ENCODE measurements at places on chromosomes 6 and 20.

GRCh38 chr6:129672341-129672682 is 37.7 kb downstream of the ARHGAP18 start:
- DNase-seq = peak; percentile 14

DNA sequence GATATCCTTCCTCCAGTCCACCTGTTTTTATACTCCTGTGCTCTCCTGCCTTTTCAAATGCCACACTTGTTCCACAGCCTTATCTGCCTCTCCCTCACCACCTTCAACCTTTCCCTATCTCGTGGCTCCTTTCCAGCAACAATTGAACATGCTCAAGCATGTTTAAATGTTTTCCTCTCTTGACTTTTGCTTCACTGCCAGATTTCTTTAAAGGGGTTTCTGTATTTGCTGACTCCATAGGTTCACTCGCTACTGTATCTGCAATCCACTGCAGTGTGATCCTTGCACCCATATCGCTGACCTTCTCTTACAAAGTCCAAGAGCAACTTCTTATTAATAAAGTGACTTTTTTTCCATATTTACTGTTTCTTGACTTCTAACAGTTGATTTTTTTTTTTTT is 11.2 kb upstream of the GMNN start:
- no peak for DNase-seq

DNA sequence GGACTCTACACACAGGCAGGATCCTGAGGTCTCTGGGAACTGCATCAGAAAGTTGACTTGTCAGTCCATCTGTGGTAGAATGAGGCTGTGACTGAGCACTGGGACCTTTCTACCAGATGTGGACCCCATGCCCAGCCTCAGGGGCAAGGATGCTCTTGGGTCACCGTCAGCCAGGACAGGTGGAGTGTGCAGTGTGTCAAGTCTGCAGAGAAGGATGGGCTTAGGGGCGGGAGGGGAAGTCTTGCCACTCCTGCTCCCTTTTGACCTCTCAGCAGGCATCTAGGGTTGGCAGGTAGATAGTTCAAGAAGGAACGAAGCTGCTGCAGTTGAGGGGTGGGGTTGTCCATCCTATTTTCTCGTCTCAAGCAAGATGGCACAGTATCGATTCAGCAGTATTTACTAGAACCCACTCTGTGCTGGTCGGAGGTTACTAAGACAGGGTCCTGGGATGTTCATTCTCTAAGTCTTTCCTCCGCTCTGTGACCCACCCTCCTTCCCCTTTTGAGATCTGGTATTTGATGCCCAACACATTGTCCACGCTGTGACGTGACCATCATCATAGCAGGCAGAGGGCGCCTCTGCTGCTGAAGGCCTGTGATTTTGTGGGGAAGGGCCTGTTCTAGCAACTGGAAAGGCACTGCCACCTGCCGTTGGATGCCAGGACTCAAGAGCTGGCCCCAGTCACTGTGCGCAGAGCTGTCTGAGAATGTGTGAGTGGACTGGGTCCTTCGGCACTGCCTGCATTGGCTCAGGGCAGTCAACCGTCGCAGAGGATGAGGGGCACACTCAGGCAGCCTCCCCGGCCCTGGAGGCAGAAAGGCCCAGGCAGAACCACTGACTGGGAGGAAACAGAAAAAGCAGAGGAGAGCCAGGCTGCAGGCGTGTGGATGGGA is 23.2 kb downstream of the RBCK1 start:
- peak; percentile 25 for DNase-seq

GRCh38 chr6:135831016-135831415 is 20.5 kb upstream of the PDE7B start:
- no peak for DNase-seq

DNA sequence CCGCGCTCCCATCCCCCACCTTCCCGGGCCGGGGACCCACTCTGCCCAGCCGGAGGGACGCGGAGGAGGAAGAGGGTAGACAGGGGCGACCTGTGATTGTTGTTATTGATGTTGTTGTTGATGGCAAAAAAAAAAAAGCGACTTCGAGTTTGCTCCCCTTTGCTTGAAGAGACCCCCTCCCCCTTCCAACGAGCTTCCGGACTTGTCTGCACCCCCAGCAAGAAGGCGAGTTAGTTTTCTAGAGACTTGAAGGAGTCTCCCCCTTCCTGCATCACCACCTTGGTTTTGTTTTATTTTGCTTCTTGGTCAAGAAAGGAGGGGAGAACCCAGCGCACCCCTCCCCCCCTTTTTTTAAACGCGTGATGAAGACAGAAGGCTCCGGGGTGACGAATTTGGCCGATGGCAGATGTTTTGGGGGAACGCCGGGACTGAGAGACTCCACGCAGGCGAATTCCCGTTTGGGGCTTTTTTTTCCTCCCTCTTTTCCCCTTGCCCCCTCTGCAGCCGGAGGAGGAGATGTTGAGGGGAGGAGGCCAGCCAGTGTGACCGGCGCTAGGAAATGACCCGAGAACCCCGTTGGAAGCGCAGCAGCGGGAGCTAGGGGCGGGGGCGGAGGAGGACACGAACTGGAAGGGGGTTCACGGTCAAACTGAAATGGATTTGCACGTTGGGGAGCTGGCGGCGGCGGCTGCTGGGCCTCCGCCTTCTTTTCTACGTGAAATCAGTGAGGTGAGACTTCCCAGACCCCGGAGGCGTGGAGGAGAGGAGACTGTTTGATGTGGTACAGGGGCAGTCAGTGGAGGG is 2.8 kb downstream of the SOX4 start:
- DNase-seq = no peak

GRCh38 chr6:114042267-114043016 is 71.5 kb upstream of the HDAC2 start:
- DNase-seq = no peak

DNA sequence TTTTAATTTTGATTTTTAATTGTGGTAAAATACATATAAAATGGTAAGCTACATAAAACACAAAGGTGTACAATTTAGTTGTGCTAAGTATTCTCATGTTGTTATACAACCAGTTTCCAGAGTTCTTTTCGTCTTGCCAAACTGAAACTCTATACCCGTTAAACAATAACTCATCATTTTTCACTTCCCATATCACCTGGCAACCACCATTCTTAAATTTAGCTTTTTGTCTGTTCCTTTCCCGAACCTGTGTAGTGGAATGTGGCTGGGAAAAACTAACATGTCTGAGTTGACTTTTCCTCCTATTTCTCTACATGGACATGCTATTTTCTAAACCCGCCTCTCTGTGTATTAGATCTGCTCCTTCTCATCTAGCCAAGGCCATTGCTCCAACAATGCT is 27.6 kb downstream of the RPRD1B start:
- no peak for DNase-seq

DNA sequence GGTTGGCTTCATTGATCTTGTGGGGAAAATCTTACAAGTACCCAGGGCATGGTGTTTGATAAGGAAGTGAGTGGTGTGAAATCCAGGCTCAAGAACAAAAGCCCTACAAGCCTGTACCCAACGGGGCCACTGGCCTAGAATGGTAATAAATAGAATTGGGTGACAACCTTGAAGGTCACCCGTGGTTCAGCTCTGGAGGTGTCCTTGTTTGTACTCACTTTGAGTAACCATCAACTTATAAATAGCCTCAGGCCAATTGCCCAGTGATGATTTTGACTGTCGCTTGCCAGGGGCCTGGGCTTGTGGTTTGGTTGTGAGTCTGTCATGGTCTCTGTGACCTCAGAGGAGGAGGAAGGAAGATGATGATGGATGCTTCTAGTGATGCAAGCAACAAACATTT is 87.8 kb downstream of the PHACTR3 start:
- DNase-seq = no peak

DNA sequence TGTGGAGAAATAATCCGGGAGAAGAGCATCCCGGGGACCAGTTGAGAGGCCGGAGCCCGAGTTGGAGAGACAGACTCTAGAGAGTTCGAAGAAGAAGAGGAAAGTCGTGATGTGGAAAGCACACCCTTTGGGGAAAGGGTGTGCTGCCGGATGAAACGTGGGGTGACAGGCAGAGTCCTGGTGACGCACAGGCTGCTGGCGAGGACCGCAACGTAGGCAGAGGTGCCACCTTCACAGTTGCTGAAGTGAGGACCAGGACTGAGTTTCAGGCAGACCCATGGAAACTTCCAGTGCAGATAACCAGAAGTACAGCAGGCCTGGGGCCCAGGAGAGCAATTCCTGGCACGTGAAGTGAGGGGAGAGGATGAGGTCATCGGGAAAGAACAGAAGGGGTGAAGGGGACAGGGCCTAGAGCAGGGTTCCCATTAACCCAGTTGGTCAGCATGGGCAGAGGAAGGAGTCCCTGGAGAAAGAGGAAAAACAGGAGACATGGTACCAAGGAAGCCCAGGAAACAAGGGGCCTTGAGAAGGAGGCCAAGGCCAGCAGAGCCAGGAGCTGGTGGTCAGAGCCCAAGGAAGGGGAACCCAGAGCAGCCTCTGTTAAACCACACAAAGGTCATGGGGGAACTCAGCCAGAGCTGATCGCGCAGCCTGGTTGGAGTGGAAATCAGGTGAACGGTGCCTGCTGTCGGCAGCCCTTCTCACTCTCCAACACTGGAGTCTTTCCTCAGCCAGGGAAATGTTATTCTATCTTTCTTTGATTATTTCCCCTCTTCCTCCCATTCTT is 84.1 kb downstream of the PRND start:
- no peak for DNase-seq

DNA sequence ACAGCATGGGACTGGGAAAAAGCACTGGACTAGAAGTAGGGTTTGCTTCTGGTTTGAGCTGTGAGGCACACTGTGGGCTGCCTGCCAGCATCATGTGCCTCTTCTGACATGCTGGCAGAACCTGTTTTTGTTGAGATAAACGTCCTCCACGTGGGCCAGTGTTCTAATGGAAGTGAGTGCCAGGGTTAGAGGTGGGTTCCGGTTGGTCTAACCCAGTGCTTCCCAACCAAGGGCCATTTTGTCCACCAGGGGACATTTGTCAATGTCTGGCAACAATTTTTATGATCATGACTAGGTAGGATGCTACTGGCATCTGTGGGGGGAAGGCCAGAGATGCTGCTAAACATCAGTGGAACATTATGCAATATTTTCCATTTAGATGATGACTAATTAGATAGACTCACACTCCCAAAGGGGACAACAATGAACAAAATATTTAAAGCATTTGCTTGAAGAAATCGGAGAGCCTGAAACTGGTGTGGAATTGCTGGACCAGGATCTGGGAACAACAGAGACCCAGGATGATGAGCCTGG is 7.8 kb upstream of the APMAP start:
- no peak for DNase-seq

DNA sequence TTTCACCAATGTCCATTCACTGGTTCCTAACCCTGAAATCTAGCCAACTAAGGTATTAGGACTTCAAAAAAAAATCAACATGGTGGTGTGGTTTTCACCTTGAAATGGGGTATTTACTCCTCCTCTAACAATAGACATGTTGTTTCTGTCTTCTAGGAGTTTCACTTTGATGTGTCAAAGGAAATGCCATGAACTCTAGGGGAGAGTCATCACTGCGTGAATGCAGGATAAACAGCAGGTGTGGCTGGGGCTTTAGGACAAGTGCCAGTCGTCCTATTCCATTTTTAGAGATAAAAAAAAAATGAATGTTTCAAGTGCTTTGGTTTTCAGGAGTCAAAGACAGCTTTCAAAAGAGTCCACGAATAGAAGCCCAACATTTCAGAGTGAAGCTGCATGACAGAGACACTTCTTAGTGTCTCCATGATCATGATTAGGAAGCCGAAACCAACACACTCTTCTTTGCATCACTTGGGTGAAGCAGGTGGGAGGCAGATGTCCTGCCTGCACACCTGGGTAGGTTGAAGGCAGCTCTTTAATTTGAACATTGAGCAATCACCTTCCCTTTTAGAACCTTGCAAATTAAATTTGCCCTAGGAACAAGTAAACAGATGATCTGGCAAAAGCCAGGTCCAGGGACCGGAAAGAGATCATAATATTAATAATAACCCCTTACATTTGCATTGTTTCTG is 328.5 kb upstream of the PRDM1 start:
- no peak for DNase-seq

GRCh38 chr6:90811596-90812226 is 224.8 kb upstream of the MAP3K7 start:
- no peak for DNase-seq

DNA sequence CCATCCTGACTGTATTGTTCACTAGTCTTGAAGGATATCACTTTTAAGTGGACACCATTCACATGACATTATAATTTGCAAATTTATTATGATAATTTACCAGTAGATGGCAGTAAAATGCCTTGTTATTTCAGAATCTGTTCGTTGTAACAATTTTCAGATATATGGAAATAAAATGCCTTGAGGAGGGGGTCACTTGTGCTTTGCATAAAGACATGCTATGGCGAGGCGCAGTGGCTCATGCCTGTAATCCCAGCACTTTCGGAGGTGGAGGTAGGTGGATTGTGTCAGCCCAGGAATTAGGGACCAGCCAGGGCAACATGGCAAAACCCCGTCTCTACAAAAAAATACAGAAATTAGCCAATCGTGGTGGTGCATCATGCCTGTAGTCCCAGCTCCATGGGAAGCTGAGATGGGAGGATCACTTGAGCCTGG is 9.0 kb upstream of the NCOA6 start:
- DNase-seq = peak; percentile 52

DNA sequence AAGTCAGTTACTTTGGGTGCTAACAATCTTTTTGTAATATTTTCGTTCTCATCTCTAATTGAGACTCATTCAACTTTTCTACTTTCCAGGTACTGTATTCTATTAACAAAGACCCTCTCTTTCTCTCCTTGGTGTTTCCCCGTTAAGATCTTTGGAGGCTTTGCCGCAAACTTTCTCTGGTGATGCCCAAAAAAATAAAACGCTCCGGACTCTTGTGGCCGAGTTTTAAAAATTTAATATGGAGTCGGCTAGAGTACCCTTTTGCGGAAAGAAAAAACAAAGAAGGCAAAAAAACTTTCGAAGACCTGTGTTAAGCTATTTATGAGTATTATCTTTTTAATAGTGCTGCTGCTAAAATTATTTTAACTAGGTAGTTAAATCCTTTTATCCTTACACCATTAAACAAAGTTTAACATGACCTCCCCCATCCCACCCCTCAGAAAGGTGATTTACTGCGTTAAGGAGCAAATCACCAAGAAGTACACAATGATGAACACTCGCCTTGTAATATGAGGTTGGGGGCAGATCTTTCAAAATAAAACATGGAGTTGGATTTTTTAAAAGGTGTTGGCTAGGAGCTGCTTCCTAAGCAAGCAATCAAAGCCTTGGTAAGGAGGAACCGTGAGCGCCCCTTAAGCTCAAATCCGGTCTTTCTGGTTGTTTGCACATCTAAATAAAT is 10.0 kb downstream of the SIM1 start:
- DNase-seq = no peak

DNA sequence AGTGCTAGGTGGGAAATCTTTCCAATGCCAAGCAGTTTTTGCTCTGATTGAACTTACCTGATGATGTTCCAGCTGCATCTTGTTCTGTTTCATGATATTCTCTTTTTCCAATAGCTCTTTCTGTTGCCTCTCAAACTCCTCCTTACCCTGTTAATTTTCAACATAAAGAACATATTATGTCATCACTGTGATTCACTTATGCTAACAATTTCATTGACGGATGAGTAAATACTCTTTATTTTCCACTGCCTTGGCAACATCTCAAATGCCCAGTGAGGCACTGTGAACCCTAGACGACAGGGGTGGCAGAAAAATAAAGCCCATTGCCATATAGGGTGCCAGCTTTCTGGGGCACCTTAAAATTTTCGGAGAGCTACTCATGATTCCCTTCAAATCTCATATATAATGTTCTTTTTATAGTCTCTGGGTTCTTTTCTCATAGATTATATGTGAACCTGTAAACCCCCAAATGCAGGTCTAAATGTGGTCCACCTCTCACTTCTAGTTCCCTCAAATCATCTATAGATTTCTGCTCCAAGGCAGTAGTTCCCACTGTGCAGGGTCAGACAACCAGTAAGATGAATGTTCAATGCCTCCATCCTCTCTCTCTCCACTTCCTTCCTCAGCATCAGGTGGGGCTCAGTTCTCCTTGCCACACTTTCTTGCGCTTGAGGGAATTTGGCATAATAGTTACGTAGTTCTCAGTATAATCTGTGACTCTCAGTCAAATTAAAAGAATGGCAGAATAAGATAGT is 44.1 kb downstream of the NEDD9 start:
- no peak for DNase-seq
